Vagina (tissue), 2 donors: ENCODE measurements at places on chromosomes 4 and X.

DNA sequence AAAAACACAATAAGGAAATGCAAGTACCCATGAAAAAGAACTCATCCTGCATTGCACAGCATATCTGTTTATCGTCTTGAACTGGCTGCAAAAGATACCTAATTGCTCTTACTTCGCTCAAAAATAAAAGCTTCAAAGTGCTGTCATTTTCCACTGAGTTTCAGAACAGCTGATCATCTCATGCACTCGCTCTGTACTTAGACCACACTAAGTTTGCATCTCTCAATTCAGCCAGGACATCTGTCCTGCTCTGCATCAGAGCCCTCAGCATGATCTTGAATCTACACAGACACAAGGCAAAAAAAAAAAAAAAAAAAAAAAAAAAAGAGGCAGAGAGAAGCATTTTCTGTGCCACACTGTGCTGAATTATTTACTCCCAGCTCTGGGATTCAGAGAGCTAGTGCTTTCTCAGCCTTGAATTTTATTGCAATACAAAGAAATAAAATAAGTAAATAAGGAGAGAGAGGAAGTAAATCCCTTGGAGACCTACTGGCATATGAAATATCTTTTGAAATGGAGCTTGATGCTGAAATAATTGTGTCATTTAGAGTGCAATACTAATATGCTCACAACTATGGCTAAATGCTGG lies 81.3 kb downstream of the PPP1R2C start:
- no peak for DNase-seq

DNA sequence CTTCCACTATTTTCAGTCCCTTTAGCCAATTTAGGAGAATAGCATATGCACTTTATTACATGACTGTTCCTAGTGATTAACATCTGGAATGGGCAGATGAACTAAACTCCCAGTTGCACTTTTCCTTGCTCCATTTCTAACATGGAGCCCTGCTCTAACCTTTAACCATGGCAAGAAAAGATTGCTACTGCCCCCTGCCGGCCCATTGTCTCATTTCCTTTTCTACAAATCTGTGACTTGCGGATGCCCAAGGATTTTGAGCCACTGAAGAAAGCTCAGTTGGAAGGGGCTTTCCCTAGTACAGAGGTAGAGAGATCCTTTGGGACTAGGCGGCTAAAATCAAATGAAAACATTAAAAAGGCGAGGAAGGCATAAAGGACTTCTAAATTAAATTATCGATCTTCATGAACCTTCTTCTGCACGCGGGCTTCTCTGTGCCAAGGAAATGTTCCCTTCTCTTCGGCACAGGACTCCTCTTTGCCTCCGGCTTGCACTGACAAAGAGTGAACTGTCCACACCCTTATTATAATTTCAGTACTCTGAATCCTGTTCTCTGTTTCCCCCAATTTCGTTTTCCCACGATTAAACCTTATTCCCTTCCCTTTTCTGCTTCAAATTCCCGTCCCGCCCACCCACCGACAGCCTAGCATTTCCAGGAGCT lies 577 bp upstream of the GLRA2 start:
- no peak for DNase-seq

GRCh38 chrX:74923942-74924448 lies 1.3 kb downstream of the NEXMIF start:
- no peak for DNase-seq

- no peak for DNase-seq
These were observed 85.0 kb downstream of the TEX13C start for GRCh38 chrX:125404667-125405160.

- DNase-seq = no peak
These were observed 12.2 kb upstream of the EDA start for GRCh38 chrX:69603566-69604194.

- no peak for DNase-seq
These were observed 37.9 kb downstream of the ACOX3 start for GRCh38 chr4:8402640-8403039.

- DNase-seq = no peak
These were observed 35.0 kb upstream of the MXD4 start for GRCh38 chr4:2296631-2297601.

DNA sequence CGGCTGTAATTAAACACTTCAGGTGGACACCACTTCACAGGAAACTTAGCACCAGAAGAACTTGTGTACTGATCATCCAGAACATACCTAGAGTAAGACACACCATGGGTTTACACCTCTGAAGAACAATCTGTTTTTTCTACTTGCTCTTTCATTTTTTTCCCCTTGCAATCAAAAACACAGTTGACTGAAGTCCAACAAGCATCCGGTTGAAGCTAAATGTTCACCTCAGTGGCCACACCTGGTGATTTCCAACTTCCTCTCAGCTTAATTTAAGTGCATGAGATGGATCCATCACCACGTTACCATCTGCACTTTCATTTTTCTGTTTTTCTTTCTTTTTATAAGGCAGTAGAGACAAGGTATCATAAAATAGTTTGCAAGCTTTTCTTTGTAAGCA lies 4.9 kb upstream of the TXK start:
- DNase-seq = no peak

DNA sequence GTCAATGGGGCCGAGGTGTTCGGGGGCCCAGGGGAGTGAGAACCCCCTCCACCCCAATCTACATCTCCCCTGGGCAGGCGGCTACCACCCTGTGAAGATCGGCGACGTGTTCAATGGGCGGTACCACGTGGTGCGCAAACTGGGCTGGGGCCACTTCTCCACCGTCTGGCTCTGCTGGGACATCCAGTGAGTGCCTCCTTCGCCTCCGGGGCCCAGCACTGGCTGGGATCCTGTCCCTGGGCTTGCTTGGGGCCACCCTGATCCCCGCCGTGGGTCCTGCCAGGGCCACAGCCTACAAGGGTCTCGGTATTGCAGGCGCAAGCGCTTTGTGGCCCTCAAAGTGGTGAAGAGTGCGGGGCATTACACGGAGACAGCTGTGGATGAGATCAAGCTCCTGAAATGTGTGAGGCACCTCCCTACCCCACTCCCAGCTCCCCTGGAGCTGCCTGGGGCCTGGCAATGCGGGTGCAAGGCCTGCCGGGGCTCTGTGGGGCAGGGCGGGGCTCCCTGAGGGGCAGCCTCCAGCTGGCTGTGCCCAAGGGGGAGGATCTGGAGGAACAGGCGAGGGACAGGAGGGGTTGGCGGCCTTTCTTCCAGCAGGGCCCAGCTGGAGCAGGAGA lies 697 bp downstream of the SRPK3 start:
- DNase-seq = no peak
